DMS 273 treated with DMSO at 0.1 percent for 48 hours (cell line): ENCODE measurements at places on chromosomes 12 and 14.

GRCh38 chr12:110282956-110283817, 2.1 kb downstream of the ATP2A2 start:
- no peak for DNase-seq

GRCh38 chr12:15196678-15197505, 24.3 kb downstream of the RERG start:
- no peak for DNase-seq

DNA sequence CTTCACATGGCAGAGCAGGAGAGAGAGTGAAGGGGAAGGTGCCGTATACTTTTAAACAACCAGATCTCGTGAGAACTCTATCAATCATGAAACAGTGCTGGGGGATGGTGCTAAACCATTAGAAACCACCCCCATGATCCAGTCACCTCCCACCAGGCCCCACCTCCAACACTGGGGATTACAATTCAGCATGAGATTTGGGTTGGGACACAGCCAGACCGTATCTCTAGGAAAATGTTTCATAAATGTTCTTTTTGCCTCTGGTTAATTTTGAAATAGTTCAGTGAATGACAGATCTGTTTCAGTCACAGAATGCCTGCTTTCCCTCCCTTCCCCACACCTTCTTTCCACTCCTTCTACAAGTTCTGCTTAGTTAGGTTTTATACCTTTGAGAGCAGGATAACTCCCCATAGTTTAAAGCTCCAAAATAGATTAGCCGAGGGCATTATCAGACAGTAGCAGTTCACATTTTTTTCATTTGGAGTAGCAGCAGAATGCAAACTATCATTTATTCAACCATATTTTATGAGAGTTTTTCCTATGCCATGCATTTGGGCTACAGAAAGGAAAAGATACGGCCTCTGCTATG, 27.1 kb downstream of the PELI2 start:
- DNase-seq = no peak

GRCh38 chr14:70359076-70359424, 433 bp downstream of the COX16 start:
- DNase-seq = no peak

- no peak for DNase-seq
Measured at GRCh38 chr14:51868405-51868804, 8.0 kb downstream of the GNG2 start.

DNA sequence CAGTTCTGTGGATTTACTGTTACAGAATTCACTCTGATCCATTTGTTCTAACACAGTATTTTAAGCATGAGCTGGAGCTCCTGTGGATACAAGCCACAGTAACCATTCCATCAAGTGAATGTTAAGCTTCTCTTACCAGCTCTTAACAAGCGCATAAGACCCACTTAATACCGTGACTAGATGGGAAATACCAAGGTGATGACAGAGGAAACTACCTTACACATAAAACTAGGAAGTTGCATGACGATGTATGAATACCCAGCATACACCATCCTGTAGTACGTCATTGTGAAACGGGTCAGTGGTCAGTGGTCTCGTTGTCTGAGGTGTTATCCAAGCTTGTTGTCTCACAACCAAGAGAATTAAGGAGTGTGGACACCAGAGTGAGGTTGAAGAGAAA, 2.0 kb upstream of the GALC start:
- no peak for DNase-seq

GRCh38 chr14:96573473-96574100, 71.4 kb downstream of the PAPOLA start:
- no peak for DNase-seq
